RPMI7951 (cell line): ENCODE measurements at places on chromosomes 4 and X. TPM values are rescaled to one million over a fixed set of nuclear protein-coding genes. Genes with fewer than 3 reads are reported as not detected.

- DNase-seq = no peak
These were observed 528 bp upstream of the SLC25A4 start for GRCh38 chr4:185142564-185142911.

DNA sequence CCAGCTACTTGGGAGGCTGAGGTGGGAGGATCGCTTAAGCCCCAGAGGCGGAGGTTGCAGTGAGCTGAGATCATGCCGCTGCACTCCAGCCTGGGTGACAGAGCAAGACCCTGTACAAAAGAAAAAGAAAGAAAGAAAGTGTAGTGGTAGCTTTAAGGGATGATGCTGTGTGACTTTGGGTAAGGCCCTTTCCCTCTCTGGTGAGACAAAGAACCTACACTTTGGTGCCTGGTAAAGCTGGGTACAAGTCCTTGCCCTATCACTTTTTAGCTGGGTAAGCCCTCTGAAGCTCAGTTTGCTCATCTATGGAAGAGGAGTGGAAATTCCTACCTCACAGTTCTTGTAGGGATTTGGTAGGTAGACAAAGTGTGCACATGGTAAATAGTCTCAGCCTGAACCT is 1.7 kb upstream of the IQSEC2 start:
- no peak for DNase-seq

DNA sequence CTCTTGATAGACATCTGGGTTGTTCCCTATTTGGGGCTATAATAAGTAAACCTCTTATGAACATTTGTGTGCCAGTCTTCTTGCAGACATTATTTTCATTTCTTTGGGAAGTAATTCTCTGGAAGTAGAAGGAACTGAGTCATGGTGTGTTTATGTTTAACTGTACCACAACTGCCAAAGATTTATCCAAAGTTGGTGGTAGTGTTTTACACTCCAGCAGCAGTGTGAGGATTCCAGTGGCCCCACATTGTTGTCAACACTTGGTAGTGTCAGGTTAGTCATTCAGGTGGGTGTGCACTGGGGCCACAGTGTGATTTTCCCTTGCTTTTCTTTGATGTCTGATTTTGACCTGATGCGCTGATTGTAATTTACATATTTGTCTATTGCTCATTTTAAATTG is 5.0 kb upstream of the UVSSA start:
- DNase-seq = no peak

DNA sequence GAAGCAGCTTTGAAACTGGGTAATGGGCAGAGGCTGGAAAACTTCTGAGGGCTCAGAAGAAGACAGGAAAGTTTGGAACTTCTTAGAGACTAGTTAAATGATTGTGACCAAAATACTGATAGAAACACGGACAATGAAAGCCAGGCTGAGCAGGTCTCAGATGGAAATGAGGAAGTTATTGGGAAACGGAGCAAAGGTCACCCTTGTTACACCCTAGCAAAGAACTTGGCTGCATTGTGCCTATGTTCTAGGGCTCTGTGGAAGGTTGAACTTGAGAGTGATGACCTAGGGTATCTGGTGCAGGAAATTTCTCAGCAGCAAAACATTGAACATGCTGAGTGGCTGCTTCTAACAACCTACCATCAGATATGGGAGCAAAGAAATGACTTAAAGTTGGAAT is 50.8 kb upstream of the FBXW7 start:
- no peak for DNase-seq

GRCh38 chrX:2703991-2704369 is 12.9 kb downstream of the CD99 start:
- DNase-seq = no peak

- DNase-seq = no peak
These were observed 22.3 kb downstream of the CTBP1 start for GRCh38 chr4:1226598-1226997.

GRCh38 chrX:110086162-110086915 is 83.4 kb downstream of the TMEM164 start:
- DNase-seq = no peak

GRCh38 chr4:5724377-5724776 is 13.4 kb downstream of the EVC start:
- peak; percentile 83 for DNase-seq

DNA sequence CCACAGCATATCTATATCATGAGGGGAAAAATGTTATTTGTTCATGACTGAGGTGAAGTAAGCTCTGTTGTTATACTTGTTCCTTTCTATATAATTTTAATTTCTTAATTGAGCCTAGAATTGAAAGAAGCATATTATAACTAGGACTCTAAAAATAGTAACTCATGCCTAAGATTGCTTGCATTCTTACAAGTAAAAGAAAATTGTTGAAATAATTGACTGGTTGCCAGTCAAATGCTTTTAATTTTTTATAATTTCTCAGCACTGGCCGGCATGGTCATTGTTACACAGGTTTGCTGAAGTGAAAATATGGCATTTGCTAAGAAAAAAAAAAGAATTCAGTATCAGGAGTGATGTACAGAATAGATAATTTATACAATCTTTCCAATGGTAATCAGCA is 104.8 kb downstream of the GASK1B start:
- DNase-seq = no peak

DNA sequence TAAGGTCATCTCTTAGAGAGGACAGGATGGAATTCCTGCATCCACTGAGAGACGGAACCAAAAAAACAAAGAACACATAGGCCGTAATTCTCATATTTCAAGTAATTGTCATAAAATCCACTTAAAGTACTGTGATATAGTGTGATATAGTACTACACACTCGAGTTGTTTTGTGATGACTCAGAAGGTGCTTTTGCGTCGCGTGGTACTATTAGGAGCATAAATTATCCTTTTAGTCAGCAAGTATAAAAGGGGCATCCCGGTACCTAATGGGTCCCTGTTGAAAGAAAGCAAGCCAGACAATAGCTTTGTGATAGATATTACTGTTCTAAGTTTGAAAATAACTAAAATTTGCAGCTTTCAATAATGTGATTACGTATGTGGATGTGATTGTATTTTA is 55.3 kb downstream of the GPR143 start:
- no peak for DNase-seq

DNA sequence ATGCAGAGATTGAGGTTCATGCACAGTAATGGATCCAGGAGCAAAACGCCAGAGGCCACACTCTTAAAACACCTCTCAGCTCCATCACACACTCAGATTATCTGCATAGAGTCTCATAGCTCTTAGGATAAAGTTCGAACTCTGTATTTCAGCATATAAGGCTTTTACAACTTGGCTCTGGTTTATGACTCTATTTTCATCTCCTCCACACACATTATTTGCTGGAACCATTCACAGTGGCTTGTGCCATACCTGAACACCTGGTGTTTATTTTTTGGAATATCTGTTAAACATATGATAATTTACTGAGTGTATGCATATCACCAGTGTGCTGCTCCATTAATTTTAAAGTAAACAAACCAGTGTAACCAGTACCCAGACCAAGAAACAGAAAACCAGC is 27.2 kb downstream of the RASL11B start:
- DNase-seq = no peak

- DNase-seq = peak; percentile 41
These were observed 10.8 kb downstream of the LRP2BP start for GRCh38 chr4:185384930-185385331.

- no peak for DNase-seq
These were observed 15.0 kb upstream of the PRKX start for GRCh38 chrX:3728454-3728853.

GRCh38 chr4:73606465-73606974 is 13.7 kb downstream of the RASSF6 start:
- DNase-seq = no peak

DNA sequence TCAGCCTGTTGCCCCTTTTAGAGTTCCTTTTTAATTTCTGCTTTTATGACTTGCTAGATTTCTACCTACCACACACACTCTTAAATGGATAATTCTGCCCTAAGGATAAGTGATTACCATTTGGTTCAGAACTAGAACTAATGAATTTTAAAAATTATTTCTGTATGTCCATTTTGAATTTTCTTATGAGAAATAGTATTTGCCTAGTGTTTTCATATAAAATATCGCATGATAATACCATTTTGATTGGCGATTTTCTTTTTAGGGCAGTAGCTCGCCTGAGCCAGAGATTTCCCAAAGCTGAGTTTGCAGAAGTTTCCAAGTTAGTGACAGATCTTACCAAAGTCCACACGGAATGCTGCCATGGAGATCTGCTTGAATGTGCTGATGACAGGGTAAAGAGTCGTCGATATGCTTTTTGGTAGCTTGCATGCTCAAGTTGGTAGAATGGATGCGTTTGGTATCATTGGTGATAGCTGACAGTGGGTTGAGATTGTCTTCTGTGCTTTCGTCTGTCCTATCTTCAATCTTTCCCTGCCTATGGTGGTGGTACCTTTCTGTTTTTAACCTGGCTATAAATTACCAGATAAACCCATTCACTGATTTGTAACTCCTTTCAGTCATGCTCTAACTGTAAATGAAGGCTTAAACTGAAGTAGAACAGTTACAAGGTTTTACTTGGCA is 7.8 kb downstream of the ALB start:
- DNase-seq = no peak

DNA sequence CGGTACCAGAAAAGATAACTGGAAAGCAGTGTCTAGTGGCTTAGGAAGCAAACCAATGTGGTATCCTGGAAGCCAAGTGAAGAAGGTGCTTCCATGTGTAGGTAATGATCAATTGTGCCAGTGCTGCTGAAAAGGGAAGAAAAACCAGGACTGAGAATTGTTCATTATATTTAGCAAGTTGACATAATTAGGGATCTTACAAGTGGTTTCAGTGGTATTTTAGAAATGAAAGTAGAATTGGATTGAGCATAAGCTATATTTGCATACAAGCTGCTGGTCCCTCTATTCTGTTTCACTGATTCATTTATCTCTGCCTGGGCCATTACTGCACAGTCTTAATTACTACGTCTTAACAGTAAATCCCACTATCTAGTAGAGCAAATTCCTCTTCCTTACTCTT is 32.3 kb downstream of the PRDM8 start:
- DNase-seq = no peak

- no peak for DNase-seq
These were observed 119.0 kb upstream of the UGT8 start for GRCh38 chr4:114479595-114479994.

DNA sequence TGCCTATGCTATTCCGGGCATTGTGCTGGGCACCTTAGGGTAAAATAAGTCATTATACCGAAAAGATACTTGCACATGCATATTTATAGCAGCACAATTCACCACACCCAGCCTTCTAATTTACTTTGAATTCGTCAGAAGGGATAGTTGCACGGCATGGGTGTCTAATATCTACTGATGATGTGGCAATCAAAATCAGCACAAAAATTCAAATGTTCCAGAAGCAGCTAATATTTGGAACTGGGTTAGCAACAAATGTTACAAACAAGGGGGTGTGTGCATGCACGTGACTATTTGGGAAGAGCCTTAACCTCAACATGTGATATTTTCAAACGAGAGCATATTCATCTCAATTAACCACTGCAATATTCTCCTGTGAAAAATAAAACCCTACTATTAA is 79.7 kb upstream of the PRSS48 start:
- DNase-seq = peak; percentile 9

GRCh38 chr4:88985088-88985773 is 71.8 kb downstream of the FAM13A start:
- DNase-seq = peak; percentile 73

- no peak for DNase-seq
These were observed 62.2 kb downstream of the RTL5 start for GRCh38 chrX:72069350-72070160.

- DNase-seq = peak; percentile 21
These were observed 1.8 kb downstream of the CENPU start for GRCh38 chr4:184732126-184732525.

DNA sequence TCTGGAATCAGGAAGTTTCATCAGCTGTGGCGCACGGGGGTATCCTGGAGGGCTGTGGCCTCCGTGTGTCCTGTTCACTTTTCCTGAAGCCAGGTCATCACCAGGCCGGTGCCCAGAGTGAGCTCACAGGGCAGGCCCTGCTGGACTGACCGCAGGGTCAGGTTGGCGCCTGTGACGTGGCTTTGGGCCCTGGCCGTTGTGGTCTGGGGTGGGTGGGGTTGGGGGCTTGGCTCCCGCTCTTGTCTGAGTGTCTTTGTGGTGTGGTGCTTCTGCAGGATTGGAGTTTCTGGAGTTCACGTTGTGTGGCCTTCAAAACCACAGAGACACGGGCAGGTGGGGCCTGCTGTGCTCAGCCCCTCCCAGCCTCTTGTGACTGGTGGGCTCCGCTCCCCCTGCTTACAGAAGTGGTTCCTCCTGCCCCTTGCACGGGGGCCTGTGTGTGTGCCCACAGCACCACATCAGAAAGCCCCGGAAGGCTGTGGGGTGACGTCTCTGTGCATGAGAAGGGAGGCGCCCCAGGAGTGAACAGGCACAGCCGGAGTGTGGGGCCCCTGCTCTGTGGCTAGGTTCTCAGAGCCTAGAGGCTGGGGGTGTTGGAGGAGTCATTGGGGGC is 9.5 kb downstream of the RGS12 start:
- no peak for DNase-seq

GRCh38 chr4:122647656-122648055 is 26.8 kb upstream of the IL21 start:
- no peak for DNase-seq

DNA sequence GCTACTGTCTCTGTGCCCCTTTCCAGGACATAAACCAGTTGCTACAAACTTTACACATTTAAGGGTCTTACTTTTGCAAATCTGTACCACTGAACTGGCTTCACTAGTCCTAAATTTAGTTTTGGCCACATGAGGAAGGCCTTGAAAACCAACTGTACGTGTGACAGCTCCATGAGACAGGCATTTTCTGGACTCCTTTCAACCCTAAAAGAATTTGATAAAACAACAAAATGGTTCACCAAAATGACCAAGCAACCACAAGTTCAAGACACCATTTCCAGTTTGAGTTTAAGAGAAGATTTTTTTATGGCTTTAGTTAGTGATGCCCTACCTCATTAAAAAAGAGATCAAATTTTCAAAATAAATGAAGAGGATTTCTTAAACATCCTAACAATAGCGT is 246.4 kb downstream of the ZNF674 start:
- peak; percentile 78 for DNase-seq

GRCh38 chr4:85707611-85708010 is 232.7 kb downstream of the ARHGAP24 start:
- DNase-seq = peak; percentile 6

- no peak for DNase-seq
These were observed 26.9 kb downstream of the HOPX start for GRCh38 chr4:56654238-56654632.

- DNase-seq = no peak
These were observed 333.3 kb downstream of the TRAM1L1 start for GRCh38 chr4:116752027-116752426.

- DNase-seq = no peak
These were observed 252.0 kb upstream of the PPARGC1A start for GRCh38 chr4:24141836-24142235.

GRCh38 chr4:2511645-2512131 is 24.8 kb upstream of the FAM193A start:
- DNase-seq = no peak

- no peak for DNase-seq
These were observed 26.9 kb upstream of the CT47C1 start for GRCh38 chrX:119045884-119046283.

MAGEB10 gene
- total RNA-seq = not detected in 2 replicates

MGAT4D gene
- not detected in 2 replicates for total RNA-seq

CLCN5 gene
- total RNA-seq = 6.6 and 10.8 TPM in 2 replicates

TMEM47 gene
- 19.6 and 23.9 TPM in 2 replicates for total RNA-seq

LRP2BP gene
- total RNA-seq = 0.48 and 0.68 TPM in 2 replicates

TSPAN6 gene
- total RNA-seq = 19.7 and 24.2 TPM in 2 replicates

HPSE gene
- 0.48 and 0.59 TPM in 2 replicates for total RNA-seq

BEX1 gene
- total RNA-seq = 50.0 and 56.3 TPM in 2 replicates

MTTP gene
- total RNA-seq = under 0.01 and 0.39 TPM in 2 replicates

PRDM5 gene
- total RNA-seq = 10.8 and 11.4 TPM in 2 replicates

TDO2 gene
- total RNA-seq = 12.1 and 12.9 TPM in 2 replicates

RPGR gene
- total RNA-seq = 8.8 and 10.2 TPM in 2 replicates

NALF2 gene
- total RNA-seq = not detected in 2 replicates

TEC gene
- 3.6 and 3.8 TPM in 2 replicates for total RNA-seq
